ENCODE measurements at places on chromosomes 3 and 15.

- no peak for DNase-seq
Observed at GRCh38 chr3:118526758-118527513, 507.7 kb downstream of the IGSF11 start.

GRCh38 chr15:85464471-85464870 is 84.1 kb downstream of the AKAP13 start:
- no peak for DNase-seq

GRCh38 chr15:57256939-57257338 is 119.4 kb upstream of the CGNL1 start:
- no peak for DNase-seq

DNA sequence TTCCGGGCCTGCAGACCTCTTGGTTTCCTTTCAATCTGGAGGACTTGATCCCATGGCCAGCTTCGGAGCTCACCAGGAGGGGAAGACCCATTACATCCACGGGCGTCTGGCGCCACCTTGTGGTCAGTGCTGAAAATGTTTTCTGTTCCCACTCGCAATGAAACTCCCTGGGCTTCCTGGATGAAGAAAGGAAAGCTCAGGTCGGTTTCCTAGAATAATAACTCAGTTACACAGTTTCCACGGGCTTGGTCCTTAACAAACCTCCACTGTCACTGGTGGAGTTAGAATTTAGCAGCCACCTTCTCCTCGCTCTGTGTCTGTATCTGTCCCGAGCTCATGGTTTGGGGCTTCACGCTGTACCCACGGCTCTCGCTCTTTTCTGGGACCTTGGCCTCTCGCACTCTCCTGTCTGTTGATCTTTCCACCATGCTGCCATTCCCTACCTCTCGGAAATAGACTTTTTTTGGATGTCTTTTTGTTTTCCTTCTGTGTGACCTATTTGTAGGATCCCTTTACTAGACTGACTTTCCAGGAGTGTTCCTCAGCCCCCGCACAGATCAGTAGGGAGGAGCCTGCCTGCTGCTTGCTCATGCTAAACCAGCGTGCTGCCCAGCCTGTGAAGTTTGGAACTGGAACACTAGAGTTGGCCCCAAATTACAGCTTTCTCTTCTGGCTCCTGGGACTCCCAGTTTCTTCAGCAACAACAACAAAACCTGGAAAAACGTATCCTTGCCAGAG is 56.3 kb downstream of the IL20RB start:
- DNase-seq: peak; percentile 66

DNA sequence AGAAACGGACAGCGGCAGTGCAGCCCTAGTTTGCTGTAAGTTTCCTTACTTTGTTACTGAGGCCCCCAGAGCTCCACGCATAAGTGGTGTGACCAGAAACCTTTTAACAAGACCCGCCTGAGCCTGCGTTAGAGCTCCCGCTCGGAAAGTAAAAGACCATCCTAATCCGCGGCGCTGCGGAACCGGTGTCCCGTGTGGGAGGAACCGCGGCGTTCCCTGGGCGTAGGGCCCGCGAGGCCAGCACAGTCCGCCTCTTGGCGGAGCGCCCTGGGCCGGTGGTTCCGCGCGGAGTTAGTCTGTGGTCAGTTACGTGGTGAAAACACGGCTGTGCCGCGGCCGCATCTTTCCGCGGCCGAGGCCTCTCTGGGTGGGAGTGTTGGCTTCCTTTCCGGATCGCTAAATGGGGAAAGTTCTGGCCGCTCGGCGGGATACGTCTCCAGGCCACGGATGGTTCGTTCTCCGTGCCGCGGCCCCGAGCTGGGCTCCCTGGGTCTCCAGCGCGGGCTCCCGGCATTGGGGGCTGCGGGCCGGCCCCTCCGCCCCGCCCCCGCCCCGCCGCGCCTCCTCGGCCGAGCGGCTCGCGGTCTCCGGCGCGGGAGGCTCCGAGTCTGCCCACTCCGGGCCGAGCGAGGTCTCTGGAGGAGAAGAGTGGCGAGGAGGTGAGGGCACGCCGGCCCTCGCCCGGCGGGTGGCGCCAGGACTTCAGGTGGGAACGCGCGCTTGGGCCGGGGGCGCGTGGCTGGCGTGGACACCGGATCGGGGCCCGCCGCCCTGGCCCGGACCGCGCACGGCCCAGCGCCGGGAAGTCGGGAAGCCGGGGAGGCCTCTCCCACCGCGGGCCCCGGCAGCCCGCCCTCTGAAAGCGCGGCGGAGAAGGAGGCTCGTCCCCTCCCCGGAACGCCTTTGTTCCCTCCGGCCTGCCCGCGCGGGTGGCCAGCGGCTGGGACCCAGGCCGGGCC is 754 bp downstream of the B3GNT5 start:
- no peak for DNase-seq

DNA sequence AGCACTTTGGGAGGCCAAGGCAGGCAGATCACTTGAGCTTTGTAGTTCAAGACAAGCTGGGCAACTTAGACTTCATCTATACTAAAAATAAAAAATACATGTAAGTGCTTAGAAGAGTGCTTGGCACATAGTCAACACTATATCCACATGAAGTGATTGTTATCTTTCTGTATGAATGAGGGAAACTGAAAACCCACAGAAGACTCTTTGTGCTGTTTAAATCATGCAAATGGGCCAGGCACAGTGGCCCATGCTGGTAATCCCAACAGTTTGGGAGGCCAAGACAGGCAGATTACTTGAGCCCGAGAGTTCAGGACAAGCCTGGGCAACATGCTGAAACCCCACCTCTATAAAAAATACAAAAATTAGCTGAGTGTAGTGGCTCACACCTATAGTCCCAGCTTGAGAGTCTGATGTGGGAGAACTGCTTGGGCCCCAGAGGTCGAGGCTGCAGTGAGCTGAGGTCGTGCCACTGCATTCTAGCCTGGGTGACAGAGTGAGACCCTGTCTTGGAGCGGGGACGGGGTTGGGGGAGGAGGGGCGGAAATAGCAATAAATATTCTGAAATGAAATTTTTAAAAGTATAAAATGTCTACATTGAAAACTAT is 129.7 kb downstream of the NR2E3 start:
- no peak for DNase-seq

GRCh38 chr15:76577879-76578512 is 241.4 kb downstream of the ISL2 start:
- DNase-seq: no peak

DNA sequence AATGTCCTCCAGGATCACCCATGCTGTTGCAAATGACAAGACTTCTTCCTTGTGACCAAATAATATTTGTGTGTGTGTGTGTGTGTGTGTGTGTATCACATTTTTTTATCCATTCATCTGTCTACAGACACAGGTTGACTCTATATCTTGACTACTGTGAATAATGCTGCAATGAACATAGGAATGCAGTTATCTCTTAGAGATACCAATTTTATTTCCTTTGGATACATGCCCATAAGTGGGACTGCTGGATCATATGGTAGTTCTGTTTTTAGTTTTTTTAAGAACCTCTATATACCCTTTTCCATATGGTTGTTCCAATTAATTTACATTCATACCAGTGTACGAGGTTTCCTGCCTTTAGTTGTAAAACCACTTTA is 41.7 kb downstream of the GPR176 start:
- DNase-seq: no peak

DNA sequence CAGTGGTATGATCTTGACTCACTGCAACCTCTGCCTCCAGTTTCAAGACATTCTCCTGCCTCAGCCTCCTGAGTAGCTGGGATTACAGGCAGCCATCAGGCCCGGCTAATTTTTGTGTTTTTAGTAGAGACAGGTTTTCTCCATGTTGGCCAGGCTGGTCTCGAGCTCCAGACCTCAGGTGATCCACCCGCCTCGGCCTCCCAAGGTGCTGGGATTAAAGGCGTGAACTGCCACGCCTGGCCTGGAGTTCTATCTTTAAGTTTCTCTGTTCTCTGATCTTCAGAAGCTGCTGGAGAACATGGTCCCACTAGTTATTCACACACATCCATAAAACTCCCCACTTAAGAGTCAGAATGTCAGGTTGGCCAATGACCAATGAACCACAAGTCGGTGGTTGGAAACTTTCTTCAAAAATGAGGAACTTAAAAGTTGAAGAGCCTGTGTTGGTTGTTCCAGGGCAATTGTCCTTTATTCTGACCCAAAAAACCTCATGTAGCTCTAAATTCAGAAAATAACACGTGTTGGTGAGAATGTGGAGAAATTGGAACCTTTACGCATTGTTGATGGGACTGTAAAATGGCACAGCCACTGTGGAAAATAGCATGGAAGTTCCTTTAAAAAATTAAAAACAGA is 55.9 kb upstream of the PIK3CB start:
- no peak for DNase-seq

- no peak for DNase-seq
Observed at GRCh38 chr15:76152197-76152596, 92.4 kb downstream of the TMEM266 start.
